ENCODE measurements at places on chromosomes 2 and 18. TPM values are rescaled to one million over a fixed set of nuclear protein-coding genes. Genes with fewer than 3 reads are reported as not detected.

DNA sequence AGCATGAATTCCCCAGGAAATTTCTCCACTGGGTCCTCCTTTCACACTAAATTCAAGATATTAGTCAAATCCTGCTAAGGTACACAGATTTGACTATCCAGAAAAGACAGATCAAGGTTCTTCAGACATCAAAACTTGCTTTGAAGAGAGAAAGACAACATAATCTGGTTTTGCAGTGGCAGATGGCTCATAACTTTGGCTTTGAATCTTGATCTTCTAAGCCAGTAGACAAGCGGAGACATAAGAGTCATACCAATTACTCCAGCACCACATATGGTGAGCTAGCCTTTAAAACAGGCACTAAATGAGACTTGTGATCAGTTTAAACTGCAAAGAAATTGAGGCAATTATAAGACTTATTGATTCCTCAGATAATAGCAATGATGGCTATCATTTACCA lies 29.3 kb downstream of the PDE11A start:
- no peak for DNase-seq

DNA sequence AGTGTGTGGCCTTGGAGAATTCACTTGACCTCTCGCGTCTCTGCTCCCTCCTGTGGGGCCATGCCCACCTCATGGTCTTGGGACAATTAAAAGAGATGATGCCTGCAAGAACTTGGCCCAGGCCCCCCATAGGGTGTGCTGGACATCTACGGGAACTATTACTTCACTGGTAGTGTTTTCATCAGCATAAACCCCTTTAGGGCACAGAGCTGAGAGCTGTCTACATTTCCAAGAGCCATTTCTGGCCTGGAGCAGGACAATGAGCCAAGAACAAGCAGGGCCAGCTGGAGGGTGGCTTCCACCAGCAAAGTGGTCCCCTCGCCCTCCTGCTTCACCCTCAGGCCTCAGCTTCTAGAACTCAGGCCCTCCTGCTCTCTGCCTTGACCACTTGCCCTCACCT lies 232.3 kb downstream of the ZBTB7C start:
- no peak for DNase-seq

GRCh38 chr2:14428056-14428455 lies 204.5 kb upstream of the LRATD1 start:
- DNase-seq, result no peak

GRCh38 chr2:151799886-151800292 lies 28.3 kb downstream of the ARL5A start:
- no peak for DNase-seq

DNA sequence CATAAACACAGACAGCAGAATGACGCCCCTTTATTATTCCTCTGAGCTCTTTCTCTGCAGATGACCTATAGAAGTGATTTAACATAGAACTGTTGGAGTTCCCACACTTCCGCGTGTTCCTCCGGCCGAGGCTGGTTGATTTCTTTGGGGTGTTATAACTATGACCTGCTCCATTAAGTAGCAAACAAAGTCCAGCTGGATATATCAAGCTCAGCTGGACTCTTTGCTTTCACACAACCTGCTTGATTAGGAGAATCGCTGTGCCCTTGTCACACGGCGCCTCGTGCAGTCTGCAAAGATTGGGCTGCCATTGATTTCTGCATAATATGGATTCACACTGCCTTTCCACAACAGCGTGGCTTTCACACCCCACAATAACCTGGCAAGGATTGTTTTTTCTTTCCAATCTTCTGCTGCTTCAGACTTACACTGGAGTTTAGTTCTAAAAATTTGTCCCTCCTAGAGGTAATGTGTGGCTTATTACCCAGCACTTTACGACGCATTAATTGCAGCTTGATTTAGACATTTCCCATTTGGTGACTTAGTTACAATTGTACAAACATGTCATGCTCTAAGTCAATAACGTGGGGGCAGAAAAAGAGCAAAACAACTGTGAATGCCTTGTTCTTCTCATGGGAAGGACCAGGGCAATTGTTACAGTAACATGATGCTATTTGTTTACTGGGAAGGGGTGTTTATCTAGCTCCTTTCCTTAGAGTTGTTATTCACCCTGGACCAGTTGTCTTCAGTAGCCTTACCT lies 485.7 kb downstream of the TXNL1 start:
- DNase-seq, result no peak

GRCh38 chr2:238388794-238389193 lies 37.9 kb upstream of the ASB1 start:
- DNase-seq, result no peak

DNA sequence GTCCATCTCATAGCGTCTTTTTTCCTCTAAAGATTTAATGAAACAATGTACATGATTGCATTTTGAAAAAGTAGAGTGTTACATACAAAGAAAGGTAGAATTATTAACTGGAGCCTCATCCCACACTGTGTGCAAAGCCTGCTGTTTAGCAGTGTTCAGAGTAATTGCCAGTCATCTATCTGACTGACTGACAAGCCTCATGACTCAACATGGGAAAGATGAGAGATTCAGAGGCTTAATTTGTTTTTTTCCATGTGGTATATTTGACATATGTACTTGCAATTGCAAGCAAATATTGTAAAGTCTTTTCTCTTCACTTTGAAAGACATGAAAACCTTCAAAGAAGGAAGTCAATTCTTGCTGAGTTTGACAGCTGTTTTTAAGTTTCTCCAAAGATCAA lies 14.7 kb downstream of the PCARE start:
- DNase-seq, result no peak

- DNase-seq, result no peak
Measured at GRCh38 chr2:102418421-102418961, 4.5 kb upstream of the IL18RAP start.

- no peak for DNase-seq
Measured at GRCh38 chr2:143608063-143608423, 478.8 kb downstream of the ARHGAP15 start.

DNA sequence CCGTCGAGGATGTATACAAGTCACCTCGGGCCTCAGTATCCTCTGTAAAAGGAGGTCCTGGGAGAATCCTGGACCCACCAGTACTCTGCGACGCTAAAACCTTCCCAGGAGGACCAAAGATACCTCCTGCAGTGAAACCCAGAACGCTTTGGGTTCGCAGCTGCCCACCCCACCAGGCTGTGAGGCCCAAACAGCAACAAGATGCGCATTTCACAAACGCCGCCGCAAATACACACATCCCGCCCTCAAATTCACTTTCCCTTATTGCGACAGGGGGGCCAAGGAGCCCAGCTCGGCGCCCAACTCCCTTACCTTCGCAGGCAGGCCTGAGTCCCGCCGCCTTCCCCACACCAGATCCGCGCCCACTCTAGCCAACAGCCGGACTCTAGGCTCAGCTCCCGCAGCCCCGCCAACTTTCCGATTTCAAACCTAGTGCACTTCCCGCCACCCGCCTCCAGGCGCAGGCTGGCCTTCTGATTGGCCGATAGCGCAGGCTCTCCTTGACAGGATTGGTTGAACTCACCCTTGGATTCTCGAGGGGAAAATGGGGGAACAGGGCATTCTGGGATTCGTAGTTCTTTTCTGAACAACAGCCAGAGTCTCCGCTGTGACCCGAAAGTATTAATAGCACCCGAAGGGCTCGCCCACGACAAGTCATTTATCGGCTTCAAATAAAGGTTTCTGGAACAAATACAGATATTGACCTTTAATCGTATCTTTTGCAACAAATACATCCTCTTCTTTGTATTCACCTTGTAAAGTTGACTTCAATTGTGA lies at the start of gene SPC25:
SPC25 (minus strand) TSS at position 425 of the 777 bp plus-strand sequence. CDS start 911 bp downstream, outside the sequence.
- peak; percentile 94 for DNase-seq

GRCh38 chr2:231038483-231039293 lies 1.4 kb downstream of the C2orf72 start:
- DNase-seq, result no peak

- DNase-seq, result no peak
Measured at GRCh38 chr2:64899081-64899865, 89.9 kb upstream of the SLC1A4 start.

DNA sequence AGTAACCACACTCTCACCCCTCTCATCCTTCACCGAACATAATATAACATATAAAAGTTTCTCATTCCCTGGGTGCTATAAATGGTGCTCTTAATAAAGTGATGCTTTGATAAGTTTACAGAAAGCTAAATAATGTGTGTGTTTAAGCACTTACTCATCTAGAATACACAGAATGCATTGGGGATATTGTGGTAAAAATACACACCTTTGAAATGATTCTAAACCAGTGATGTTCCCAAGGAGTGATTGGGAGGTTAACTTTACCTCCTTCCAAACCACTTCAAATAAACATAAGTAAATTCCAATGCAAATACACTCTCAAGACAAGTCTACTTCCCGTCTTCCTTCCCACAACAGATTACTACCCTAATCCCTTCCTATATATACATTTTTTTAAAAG lies 85.3 kb upstream of the TWSG1 start:
- DNase-seq, result no peak

GRCh38 chr18:12109836-12110235 lies 16.2 kb downstream of the ANKRD62 start:
- no peak for DNase-seq

DNA sequence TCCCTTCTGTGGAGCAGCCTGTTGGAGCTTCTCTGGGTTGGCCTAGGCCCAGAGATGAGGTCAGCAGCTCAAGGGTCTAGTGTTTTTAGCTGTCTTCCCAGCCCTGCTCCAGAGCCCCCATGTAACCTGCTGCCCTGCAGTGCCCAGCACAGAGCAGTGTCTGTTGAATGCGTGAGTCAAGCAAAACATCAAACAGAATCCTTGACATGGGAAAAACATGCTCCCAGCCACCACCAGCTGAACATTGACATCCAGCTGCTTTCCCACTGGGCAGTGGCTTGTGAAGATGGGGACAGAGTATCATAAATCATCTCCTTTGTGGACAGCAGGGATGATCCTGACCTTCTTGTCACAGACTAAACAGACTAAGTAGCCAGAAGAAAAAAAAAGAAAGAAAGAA lies 22.6 kb downstream of the IMPA2 start:
- DNase-seq, result no peak

GRCh38 chr2:15701341-15701907 lies 109.8 kb downstream of the DDX1 start:
- DNase-seq, result no peak

DNA sequence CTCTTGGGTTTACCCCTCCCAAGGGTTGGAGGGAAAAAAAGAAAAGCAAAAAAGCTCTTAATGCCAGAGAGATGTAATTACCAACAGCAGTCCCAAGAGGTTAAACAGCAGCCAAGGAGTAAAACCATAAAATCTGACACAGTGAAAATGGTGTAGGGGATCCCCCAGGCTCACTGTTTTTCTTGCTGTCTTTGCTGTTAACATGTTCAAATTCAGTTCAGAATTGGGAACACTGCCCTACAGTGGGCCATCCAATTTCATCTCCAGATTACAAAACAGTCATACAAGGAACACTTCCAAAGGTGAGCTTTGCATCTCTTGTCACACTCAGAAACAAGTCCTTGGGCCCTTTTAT lies 54.5 kb downstream of the PLEKHM3 start:
- no peak for DNase-seq

ALK gene
- not detected for total RNA-seq

IHH gene
- total RNA-seq, result 0.12 TPM

CLASP1 gene
- 75.6 TPM for total RNA-seq

NYAP2 gene
- not detected for total RNA-seq

EGR4 gene
- 0.41 TPM for total RNA-seq

IL1RL2 gene
- 1.5 TPM for total RNA-seq

Measured in activated CD4-positive, alpha-beta T cell treated with anti-CD3 and anti-CD28 coated beads for 36 hours (primary cell).